ENCODE measurements at places on chromosomes 6 and 20.
A peak's percentile ranks its signal among the peaks of the same experiment; 100 is the strongest.

- DNase-seq = no peak
Observed at GRCh38 chr20:37194621-37195417, 15.5 kb upstream of the MROH8 start.

- DNase-seq = no peak
Observed at GRCh38 chr6:41352396-41352795, 17.0 kb downstream of the NCR2 start.

GRCh38 chr6:30991891-30992290 lies 8.4 kb downstream of the MUC21 start:
- no peak for DNase-seq

- no peak for DNase-seq
Observed at GRCh38 chr20:25061821-25062530, 4.0 kb upstream of the ACSS1 start.

GRCh38 chr6:111758608-111759329 lies 114.5 kb downstream of the FYN start:
- no peak for DNase-seq

GRCh38 chr6:144893680-144894151 lies 608.6 kb downstream of the UTRN start:
- no peak for DNase-seq

DNA sequence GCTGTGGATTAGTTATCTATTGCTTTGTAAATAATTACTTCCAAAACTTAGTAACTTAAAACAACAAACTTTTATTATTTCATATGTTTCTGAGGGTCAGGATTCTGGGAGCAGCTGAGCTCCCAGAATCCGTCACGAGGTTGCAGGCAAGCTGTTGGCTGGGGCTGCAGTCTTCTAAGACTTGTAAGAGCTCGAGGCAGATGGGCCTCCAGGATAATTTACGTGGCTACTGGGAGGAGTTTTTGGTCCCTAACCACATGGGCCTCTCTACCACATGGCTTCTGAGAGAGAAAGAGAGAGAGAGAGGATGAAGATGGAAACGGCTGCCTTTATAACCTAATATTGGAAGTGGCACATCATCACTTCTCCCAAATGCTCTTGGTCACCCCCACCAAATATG lies 64.9 kb upstream of the SULF2 start:
- DNase-seq = no peak

DNA sequence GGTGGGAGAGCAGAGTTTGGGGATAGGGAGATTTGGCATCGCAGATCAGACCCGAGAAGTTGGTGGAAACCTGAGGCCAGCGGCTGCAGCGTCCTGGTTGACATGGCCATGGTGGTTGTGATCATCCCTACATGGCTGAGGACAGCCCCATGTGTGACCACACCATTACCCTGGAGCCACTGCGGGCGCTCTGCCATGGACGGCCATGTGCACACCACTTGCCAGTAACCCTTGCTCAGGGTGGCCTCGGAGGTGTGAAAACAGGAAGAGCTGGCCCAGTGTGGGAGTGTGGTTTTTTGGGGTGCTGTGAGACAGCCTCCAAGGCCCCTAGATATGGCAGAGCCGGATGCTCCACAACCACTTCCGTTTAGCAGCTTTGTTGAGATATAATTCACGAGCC lies 64.4 kb downstream of the TMEM242 start:
- DNase-seq = no peak

- DNase-seq = no peak
Observed at GRCh38 chr6:110542311-110543024, 66.1 kb upstream of the SLC22A16 start.

DNA sequence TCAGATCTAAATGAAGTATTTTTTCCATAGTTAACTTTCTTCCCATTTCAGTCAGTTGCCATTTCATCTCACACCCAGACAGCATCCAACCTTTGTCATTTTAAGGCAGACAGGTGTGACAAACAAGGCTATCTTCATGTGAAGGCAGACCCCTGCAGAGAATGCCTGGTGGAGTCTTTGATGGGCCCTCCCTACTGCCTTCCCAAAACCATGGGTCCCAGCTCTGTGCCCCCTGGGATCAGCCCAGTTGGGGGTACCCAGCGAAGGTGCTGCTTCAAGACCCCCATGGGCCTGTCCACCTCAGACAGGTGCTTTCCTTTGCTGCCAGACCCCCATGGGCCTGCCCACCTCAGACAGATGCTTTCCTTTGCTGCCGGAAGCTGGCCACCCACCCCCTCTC lies 28.3 kb upstream of the ID1 start:
- no peak for DNase-seq

DNA sequence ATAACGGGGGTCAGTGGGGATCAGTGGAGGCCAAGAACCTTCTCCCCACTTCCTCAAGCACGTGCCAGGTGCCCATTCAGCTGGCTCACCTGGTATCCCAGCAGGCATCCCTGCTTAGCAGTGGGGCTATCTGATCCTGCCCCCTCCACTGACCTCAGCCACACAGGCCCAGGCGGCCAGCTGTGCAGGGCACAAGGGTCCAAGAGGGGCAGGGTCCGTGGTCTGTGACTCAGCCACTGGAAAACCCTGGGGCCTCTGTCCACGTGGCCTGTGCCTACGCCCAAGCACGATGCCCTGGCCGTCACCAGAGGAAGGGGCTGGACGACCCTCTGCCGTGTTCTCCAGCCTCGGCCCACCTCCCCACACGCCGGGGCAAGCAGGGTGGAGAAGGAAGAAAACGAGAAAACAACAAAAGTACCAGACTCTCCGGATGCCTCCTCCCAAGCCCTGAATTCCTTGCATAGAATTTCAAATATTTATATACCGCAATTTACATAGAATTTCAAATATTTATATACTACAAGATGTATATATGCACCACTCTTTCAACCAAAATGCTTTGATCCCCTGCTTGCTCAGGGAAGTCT lies 12.1 kb downstream of the PXDC1 start:
- DNase-seq = no peak

DNA sequence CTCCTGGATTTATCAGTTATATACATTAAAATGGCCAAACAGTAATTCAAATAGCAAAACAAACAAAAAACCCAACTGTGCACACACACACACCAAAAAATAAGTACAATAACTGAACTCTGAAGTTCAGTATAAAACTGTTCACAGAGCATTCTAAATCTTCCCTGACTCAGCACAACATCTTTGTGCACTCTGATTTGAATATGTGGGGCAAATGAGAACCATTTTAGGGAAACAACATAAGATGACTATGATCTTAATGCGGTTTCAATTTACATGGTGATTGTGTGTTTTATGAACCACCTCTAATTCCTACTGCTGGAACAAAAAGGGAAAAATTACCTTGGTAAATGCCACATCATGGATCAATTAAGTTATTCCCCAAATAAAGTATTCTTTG lies 41.7 kb downstream of the PLAGL1 start:
- DNase-seq = no peak

DNA sequence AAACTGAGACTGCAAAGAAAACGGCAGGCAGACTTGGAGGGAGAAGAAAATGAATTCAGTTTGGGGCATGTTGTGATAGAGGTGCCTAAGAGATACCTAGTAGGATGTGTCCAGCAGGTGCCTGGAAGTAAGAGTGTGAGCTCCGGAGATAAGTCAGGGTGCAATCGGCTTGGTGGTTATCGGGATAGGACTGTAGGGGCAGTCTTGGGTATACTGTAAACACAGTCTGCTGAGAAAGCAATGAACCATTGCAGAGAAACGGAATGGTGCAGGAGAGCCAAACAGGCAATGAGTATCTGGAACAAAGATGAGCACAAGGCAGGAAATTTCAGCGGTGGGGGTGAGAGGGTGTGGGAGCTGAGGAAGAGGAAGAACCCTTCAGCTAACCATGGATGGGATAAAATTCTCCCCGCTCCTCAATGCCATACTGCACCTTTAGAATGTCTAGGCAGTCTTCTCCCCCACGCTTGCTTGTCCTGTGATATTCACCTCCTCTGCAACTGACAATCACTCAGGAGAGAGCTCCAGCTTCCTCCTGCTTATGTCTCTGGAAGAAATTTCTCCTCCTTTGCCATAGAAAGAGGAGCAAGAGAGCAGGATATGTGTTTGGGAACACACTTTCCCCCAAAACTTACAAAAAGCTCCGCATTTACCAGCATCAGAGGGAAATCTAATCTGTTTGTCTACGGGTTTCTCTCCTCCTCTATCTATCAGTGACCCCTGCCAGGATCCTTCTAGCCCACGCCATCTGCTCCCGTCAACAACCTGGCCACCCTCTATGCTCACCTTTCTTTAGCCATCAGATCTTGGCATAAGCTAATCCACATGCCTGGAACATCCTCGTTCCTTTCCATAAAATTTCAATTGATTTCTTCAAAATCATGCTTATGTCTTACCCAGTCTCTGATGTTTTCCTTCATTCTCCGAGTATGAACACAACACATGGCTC lies 381.7 kb upstream of the JARID2 start:
- no peak for DNase-seq

DNA sequence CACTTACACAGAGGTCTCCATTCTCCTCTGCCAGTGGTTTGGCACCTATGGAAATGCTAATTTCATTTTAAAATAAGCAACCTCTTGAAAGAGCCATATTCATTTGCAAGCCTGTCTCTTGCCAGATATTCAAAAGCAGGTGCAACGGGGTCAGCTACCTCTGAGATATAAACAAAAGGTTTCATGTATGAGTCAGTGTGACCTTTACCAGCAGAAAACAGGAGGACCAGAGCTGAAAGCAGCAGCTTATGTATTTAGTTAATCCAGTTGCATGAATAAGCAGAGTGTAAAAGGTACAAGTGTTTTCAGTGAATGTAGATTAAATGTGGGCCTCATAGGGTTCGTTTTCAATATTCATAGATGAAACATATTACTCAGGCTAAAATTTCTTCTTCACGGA lies 56.0 kb downstream of the TENT5A start:
- no peak for DNase-seq

DNA sequence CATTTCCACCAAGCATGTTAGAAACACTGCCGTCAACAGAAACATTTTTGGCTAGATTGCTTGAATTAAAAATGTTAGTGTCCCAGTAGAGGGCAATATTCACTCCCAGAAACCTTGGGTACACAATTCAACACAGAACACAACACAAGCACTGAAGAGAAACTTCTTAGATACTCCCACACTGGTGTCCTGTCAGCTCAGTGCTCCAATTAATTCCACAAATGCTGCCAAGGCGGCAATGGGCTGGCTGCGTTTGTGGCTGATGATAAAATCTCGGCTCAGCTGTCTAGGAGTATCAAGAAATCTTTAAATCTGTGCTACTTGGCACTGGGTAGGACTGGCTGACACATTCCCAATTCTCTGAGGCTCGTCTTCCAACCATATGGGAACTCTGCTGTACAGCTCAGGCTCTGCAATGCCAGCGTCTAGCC lies 39.3 kb downstream of the BEND3 start:
- peak; percentile 70 for DNase-seq

DNA sequence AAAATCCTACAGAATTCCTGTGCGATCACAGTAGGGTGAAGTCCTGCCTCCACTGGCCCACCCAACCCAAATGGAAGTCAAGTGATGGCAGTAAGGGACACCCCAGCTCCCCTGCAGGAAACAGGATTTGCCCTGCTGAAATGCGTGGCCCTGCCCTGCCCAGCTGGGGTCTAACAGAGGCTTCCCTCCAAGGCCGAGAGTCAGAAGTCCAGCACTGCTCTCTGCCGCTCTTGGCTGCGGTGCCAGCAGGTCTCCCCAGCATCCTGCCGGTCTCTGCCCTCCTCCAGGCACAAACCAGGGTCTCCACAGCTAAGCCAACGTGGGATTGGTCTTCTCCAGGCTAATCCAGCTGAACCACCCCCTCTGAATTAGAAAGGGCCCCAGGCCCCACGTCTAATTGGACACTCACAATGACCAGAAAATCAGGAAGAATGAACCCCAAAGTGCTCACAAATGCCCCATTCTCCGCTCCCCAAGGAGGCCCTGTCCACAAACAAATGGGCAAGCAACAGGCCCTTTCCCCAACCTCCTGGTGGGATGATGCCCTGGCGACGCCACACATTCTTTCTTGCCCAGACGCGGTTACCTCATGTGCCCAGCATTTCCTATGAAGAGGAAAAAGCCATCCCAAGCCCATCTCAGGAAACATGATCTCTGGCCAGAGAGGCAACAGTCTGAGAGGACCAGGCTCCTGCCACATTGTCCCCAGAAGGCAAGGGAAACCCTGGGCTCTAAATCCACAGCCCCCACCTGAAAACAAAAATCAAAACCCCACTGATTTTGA lies 117.2 kb downstream of the BANF2 start:
- DNase-seq = no peak

- no peak for DNase-seq
Observed at GRCh38 chr20:20317195-20317594, 50.7 kb upstream of the INSM1 start.

GRCh38 chr6:126628125-126628524 lies 288.2 kb downstream of the CENPW start:
- no peak for DNase-seq

DNA sequence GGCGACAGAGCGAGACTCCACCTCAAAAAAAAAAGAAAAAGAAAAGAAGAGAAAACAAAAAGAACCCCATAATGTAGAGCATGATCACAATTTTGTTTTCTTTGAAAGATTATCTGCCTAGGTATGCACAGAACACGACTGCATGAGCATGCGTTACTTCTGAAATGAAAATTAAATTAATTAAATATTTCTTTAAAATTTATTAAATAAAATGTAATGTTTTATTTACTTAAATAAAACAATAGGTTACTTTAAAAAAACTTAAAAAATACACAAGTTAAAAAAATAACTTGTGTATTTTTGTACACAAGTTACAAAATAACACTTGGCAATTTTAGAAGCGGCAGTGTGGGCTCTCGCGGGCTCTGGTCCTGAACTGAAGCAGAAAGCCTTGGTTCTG lies 107.8 kb downstream of the TFAP2A start:
- DNase-seq = no peak

GRCh38 chr6:36235309-36235708 lies 34.6 kb upstream of the PNPLA1 start:
- no peak for DNase-seq

DNA sequence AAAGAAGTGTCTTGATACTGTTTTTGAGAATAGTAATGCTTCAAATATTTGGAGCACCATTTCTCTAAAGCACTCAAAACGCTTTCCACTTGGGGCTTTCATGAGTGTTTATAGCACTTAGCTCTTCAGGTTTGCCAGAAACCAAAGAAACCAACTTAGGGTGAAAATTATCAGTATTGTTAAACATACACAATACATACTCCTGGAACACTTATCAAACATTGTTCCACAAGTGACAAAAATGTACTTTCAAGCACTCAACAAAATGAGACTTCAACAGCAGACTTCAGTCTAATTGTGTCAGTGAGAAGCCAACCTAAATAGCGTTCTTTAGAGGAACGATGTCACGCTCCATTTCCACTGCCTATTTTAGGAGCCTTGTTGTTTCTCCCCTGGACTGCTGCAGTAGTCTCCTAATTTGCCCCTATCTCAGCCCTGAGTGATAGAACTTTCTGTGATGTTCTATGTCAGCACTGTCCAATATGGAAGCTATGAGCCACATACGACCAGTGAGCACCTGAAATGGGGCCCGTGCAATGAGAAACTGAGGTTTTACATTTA lies 461.3 kb downstream of the KIF16B start:
- DNase-seq = no peak

- DNase-seq = peak; percentile 76
Observed at GRCh38 chr20:9392892-9393857, 121.2 kb upstream of the LAMP5 start.

GRCh38 chr20:26276554-26277210 lies 580.0 kb upstream of the ZNF337 start:
- DNase-seq = no peak

GRCh38 chr6:97095311-97095850 lies 170.9 kb downstream of the KLHL32 start:
- DNase-seq = no peak

- no peak for DNase-seq
Observed at GRCh38 chr6:152004036-152004566, 196.6 kb downstream of the ESR1 start.

Data from T47D (cell line).